ENCODE measurements at places on chromosomes 1 and 21.
A peak's percentile ranks its signal among the peaks of the same experiment; 100 is the strongest.

GRCh38 chr21:32070676-32071330 is 198.0 kb downstream of the HUNK start:
- H3K27me3 ChIP-seq = peaks cover 1% of the 10 kb centered on the region
- H3K36me3 ChIP-seq = no peaks in the 10 kb centered on the region
- no peak overlapping the region for H3K27ac ChIP-seq
- no peak overlapping the region for H3K4me3 ChIP-seq

GRCh38 chr21:41508415-41509144 is 622 bp upstream of the TMPRSS2 start:
- no peak overlapping the region for H3K4me3 ChIP-seq
- H3K36me3 ChIP-seq = no peaks in the 10 kb centered on the region
- H3K4me1 ChIP-seq = no peaks in the 10 kb centered on the region
- H3K27ac ChIP-seq = no peak overlapping the region
- no peak for DNase-seq
- peaks cover 36% of the 10 kb centered on the region for H3K27me3 ChIP-seq

GRCh38 chr1:84571150-84571535 is 3.1 kb downstream of the CTBS start:
- no peak overlapping the region for H3K27ac ChIP-seq
- peaks cover 2% of the 10 kb centered on the region for H3K27me3 ChIP-seq
- H3K4me1 ChIP-seq = peaks cover 66% of the 10 kb centered on the region
- peaks cover 45% of the 10 kb centered on the region for H3K36me3 ChIP-seq

GRCh38 chr1:172278478-172278877 is 142.0 kb upstream of the C1orf105 start:
- H3K4me1 ChIP-seq = peaks cover 22% of the 10 kb centered on the region
- DNase-seq = no peak
- H3K27me3 ChIP-seq = no peaks in the 10 kb centered on the region
- no peak overlapping the region for H3K4me3 ChIP-seq
- H3K36me3 ChIP-seq = peaks cover 5% of the 10 kb centered on the region

GRCh38 chr1:184890539-184890973 is 83.8 kb downstream of the NIBAN1 start:
- no peak for DNase-seq
- peak overlapping the region; percentile 8 for H3K4me3 ChIP-seq
- peaks cover 13% of the 10 kb centered on the region for H3K36me3 ChIP-seq

GRCh38 chr1:172642970-172643369 is 15.9 kb upstream of the FASLG start:
- H3K4me3 ChIP-seq = no peak overlapping the region
- no peak for DNase-seq
- H3K4me1 ChIP-seq = peaks cover 97% of the 10 kb centered on the region
- H3K27me3 ChIP-seq = peaks cover 5% of the 10 kb centered on the region
- peak overlapping the region; percentile 78 for H3K27ac ChIP-seq

- H3K36me3 ChIP-seq = no peaks in the 10 kb centered on the region
- H3K4me1 ChIP-seq = peaks cover 3% of the 10 kb centered on the region
- H3K27ac ChIP-seq = no peak overlapping the region
- H3K27me3 ChIP-seq = no peaks in the 10 kb centered on the region
Measured at GRCh38 chr1:168913711-168914463, 184.9 kb upstream of the DPT start.

DNA sequence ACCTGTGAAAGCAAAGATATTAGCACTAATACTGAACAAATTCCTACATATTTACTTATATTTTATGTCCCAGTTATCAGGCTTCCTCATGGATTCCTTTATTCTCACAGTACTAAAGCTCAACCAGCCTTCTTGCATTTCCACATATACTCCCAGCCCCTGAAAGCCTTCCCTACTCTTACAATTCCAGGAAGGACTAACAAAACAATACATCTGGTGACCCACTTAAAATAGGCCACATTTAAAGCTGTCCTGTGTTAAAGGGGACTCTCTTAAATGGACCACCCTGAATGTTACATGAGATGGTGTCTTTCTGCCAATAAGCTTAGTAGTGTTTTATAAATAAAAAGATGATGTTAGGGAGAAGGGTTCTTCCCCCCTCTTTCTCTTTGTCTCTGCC is 54.4 kb downstream of the NTMT2 start:
- DNase-seq = no peak
- H3K27me3 ChIP-seq = no peaks in the 10 kb centered on the region
- H3K36me3 ChIP-seq = no peaks in the 10 kb centered on the region
- no peak overlapping the region for H3K27ac ChIP-seq
- no peaks in the 10 kb centered on the region for H3K4me1 ChIP-seq

- no peak overlapping the region for H3K4me3 ChIP-seq
- peaks cover 2% of the 10 kb centered on the region for H3K27me3 ChIP-seq
- DNase-seq = no peak
- no peak overlapping the region for H3K27ac ChIP-seq
- no peaks in the 10 kb centered on the region for H3K4me1 ChIP-seq
Measured at GRCh38 chr21:15211491-15212133, 146.8 kb upstream of the NRIP1 start.

DNA sequence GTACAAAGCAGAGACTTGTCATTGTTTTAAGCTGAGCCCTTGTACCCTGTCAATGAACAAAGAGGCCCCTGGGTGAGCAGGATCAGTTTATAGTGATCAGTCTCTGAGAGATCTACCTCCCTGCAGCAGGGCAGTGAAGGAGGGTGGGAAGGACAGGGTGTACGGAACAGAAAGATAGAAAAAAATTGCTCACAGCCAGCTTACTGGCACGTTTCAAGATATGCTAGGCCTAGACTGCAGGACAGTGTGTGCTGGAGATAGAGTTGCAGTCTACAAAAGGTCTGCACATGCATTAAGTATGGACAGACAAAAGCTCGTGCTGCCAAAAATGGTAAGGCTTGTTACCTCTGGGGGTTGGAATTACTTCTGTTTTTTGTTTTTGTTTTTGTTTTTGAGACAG is 34.6 kb downstream of the OVAAL start:
- no peak for DNase-seq
- H3K4me1 ChIP-seq = no peaks in the 10 kb centered on the region
- no peaks in the 10 kb centered on the region for H3K36me3 ChIP-seq
- no peak overlapping the region for H3K4me3 ChIP-seq
- no peak overlapping the region for H3K27ac ChIP-seq
